ENCODE measurements at places on chromosomes 6 and 20.

DNA sequence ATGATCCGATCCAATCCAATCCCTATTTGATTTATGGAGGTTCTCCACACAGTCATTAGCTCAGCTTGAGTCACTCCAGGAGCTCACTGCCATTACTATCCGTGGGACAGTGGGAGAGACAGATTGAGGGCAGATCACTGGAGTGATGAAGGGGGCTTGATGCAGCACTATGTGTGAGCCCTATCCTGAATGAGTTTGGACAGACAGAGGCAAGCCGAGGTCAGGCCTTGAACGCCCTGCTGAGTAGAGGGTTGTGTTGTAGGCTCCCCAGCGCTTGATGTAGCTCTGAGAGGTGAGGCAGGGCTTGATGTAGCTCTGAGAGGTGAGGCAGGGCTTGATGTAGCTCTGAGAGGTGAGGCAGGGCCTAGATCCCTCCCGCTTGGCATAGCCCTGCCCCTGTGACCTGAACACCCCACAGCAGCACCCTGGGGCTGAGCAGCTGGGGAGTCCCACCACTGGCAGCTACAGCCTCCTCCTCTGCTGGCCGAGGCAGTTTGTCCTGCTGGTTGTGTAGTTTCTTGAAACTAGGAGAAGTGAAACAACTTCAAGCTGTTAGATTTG lies 58.7 kb downstream of the ZFAND3 start:
- DNase-seq: no peak

DNA sequence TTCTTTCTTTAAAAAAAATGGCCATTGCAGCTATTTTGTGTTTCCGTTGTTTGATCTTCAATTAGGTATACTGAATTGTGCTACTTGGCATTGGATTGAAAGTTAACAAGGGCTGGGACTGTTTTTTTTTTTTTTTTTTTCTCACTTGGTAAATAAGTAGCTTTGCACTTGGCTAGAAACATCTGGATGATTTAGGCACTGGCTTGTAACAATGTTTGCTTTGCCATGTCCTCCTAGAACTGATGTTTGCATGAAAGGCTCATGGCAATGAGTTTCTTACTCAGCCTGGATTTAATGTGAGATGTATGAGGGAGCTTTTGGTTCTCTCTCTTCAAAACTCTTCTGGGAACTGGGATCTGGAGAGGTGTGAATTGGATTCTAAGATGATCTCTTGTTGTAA lies 414.1 kb downstream of the CDH26 start:
- DNase-seq: no peak

GRCh38 chr6:126170433-126170832 lies 169.5 kb upstream of the CENPW start:
- no peak for DNase-seq

- no peak for DNase-seq
These were observed 48.7 kb upstream of the FOXQ1 start for GRCh38 chr6:1263039-1263849.

GRCh38 chr20:36866164-36866563 lies 9.8 kb upstream of the TLDC2 start:
- DNase-seq: no peak

- DNase-seq: no peak
These were observed 29.8 kb downstream of the EPM2A start for GRCh38 chr6:145705561-145705960.

DNA sequence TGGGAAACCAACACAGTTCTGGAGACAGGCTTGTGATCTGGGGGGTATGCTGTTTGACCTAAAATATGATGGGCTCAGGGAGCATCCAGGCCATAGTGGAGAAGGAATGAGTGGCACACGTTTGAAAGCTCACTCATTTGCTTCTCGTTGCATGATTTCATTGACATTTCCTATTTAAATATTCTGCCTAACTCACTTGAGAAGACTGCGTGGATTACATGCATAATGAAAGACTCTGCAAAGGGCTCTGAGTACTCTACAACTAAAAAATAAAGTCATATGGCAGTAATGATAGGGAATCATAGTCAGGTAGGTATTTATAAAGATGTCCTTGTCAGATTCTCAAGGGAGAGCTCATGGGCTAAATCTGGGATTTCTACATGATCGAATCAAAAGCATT lies 117.9 kb downstream of the LAMP5 start:
- DNase-seq: no peak

DNA sequence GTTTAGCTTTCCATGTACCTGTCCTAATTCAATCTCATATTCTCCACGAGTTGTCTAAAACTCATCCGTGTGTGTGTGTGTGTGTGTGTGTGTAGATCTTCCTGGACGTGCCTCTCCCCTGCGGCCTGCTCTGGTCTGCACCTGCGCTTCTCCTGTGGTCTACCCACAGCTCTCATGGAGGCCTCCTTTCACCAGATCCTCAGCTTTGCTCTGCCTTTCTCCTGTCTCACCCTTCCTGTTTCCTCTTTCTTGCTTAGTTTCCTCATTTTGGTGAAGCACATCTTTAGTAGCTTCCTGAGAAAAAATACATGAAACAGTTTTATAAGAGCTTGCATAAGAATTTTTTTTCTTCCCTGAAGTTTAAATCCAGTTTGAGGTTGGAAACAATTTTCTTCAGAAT lies 18.1 kb downstream of the SLX4IP start:
- DNase-seq: no peak

DNA sequence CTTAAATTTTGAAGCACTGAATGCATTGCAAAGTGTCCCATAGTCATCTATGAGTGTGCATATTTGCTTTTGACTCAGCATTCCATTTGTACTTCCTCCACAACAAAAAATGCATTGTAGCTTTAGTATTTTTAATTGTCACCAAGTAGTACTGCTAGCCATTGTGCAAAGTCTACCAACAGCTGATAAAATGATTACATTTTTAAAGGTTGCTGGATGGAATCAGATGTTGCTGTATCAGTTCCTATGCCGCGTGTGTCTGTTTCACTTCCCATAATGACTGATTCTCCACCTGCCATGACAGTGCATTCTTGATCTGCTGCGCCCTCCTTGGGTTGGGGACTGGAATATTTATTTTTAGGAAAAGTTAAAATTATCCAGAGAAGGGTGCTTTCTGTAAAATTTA lies 41.2 kb downstream of the SLX4IP start:
- DNase-seq: no peak

DNA sequence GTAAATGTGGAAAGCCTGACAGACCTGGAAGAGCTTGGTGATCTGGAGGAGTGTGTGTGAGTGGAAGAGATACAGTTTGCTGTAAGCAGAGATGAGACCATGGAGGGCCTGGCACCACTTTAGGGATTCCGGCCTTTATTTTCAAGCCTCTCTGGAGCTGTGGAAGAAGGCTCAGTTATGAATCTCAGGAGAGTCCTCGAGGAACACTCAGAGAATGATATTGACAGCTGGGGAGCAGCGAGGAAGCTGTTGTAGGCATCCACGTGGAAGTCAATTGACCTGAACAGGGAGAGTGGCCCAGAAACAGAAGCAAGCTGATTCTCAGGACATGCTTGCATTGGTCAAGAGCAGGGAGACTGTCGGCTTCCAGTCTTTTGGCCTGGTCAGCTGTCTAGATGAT lies 108.4 kb upstream of the FOXQ1 start:
- DNase-seq: no peak

DNA sequence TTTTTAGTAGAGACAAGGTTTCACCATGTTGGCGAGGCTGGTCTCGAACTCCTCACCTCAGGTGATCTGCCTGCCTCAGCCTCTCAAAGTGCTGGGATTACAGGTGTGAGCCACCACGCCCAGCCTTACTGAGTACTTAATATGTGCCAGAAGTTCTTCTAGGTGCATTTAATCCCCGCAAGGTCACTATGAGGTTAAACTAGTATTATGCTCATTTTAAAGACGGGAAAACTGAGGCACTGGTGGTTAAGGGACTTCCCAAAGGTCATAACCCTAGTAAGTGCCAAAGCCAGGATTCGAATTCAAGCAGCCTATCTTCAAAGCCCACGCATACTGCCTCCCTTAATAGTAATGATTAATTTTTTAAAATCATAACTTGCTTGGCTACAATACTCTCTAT lies 674 bp upstream of the CCM2L start:
- DNase-seq: no peak

GRCh38 chr6:131645846-131646245 lies 8.7 kb downstream of the ENPP3 start:
- DNase-seq: no peak

GRCh38 chr6:144918073-144918472 lies 632.9 kb downstream of the UTRN start:
- no peak for DNase-seq

DNA sequence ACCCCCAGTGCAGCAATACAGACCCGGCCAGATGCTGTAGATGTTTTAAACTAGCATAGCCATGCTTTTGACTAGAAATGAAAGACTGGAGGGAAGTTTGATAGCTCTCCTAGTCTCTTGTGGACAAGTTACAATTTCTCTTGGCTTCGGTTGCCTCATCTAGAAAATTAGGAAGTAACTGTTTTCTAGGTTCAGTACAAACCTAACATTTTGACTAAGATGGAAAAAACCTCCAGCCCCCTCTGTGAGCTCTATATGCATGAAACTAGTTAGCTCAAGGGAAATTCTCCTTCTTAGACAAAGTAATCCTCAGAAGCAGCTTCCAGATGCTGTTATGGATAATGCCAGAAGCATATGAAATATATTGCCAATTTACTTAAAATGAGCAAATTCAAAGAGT lies 86.6 kb downstream of the RNF144B start:
- no peak for DNase-seq

DNA sequence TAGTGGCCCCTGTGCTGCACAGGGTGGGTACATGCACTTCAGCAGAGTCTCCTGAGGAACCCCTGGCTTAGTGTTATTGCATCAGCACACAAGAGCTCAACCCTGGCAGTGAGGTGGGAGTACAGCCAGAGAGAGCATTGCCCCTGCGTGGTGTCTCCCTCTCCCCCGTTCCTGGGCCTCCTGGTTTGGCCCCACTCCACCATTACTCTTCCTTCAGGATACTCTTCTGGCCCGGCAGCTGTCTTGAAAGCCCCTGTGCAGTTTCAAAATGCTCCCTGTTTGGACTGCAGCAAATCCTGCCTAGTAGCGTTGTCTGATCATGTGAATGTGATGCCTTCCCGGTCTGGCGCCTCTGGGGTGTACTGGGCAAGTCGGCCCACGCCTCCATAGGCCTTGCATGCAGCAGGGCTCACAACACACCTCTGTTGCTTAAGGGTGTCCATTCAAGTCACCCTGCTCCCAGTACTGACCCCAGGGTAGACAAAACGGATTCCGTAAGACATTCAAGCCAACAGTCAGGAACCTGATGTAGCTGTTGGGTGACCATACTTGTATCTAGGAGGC lies 32.1 kb downstream of the TXNDC5 start:
- DNase-seq: no peak

- no peak for DNase-seq
These were observed 261.4 kb upstream of the IRAK1BP1 start for GRCh38 chr6:78605909-78606446.

DNA sequence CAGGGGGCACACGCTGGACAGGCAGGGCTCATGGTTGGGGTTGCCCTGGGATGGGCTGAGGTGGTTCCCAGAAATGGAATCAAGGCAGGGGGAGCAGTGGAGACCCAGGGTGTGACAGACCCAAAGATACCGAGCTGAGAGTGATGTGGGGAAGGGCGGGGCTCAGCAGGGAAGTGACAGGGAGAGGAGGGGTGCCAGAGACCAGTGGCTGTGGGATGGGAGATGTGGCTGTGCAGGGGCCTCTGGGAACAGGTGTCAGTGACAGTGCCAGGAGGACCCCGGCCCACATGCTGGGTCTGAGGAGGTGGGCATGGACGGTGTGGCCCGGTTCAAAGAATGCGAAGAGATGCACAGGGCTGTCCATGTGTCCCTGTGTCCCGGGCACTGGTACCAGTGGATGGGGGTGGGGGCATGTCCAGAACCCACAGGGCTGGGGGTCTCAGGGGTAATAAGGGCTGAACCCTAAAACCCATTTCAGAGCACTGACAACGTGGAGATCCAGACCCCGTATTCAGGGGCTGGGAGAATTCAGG lies 1.0 kb downstream of the CABLES2 start:
- DNase-seq: no peak

- DNase-seq: no peak
These were observed 4.1 kb upstream of the SPAG4 start for GRCh38 chr20:35611482-35611881.

DNA sequence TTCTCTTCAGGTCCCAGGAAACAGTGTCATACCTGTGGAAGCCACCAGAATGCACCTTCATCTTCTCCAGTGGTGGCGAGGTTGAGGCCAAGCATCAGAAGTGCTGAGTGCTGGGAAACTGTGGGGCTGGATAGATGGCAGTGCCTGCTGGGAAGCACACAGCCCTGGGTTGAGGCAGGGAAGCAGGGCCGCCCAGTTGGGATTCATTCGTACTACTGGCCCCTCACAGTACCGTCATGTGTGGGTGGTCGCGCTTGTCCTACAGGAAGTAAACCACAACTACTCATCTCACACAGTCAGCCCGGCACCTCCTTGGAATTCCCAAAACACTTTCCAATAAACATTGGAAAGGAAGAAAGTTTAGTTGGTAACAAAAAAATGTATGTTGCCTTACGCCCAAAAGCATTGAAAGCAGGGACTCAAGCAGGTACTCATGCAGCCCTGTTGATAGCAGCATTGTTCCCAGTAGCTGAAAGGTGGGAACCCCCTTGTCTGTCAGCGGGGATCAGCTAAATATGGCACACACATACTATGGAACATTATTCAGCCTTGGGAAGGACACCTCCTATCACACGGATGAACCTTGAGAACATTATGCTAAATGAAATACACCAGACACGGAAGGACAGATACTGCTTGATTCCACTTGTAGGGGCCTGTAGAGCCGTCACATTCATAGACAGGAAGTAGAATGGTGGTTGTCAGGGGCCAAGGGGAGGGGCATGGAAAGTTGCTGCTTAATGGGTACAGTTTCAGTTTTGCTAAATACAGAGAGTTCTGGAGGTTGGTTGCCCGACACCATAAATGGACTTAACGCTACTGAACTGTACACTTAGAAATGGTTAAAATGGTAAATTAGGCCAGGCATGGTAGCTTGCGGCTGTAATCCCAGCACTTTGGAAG lies 162.7 kb downstream of the MTHFD1L start:
- DNase-seq: no peak

DNA sequence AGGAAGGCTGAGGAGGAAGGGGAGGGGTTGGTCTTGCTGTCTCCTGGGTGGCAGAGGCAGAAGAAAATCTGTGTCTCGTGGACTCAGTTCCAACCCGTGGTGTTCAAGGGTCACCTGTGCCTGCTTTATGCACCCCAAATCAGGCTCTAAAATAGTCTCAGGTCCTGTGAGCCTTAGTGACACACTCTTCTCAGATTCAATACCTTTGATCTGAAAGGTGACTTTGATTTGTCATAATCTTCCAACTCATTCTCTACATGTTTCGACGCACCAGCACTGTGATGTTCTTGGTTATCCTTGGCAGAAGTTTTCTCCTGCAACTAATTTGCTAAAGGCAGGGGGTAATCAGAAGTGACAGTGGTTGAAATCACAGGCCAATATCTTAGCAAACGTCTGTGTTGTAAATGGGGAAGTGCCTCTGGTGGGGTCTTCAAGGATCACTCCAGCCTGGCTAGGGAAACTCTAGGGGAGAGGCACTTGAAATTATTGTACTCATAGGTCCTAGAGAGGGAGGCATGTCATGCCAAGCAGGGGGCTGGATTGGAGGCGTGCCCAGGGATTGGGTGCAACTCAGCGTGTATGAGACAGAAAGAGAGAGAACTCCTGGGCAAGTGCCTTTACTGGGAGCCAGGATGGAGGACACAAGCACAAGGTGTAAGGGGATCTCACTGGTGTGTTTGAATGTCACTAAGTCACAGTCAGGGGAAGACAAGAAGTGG lies 19.0 kb upstream of the PRND start:
- no peak for DNase-seq

GRCh38 chr6:111980971-111981840 lies 72.7 kb upstream of the CCN6 start:
- no peak for DNase-seq
